Hair follicular keratinocyte (primary cell): ENCODE measurements at places on chromosomes 7 and 10. TPM values are rescaled to one million over a fixed set of nuclear protein-coding genes. Genes with fewer than 3 reads are reported as not detected.

FANK1 gene
- 2.1 and 3.3 TPM in 2 replicates for total RNA-seq

FKBP9 gene
- 153 and 238 TPM in 2 replicates for total RNA-seq

TMEM176B gene
- total RNA-seq, result not detected in 2 replicates

GPR146 gene
- not detected in 2 replicates for total RNA-seq

GNAT3 gene
- total RNA-seq, result not detected in 2 replicates

CALHM1 gene
- not detected in 2 replicates for total RNA-seq

SEM1 gene
- total RNA-seq, result 39.4 and 116 TPM in 2 replicates

PGAM2 gene
- total RNA-seq, result not detected in 2 replicates

FKBP6 gene
- not detected in 2 replicates for total RNA-seq

CARD11 gene
- total RNA-seq, result 0.95 and 2.1 TPM in 2 replicates

ERVW-1 gene
- total RNA-seq, result not detected in 2 replicates

EIF4EBP2 gene
- 12.5 and 12.8 TPM in 2 replicates for total RNA-seq

CPED1 gene
- total RNA-seq, result 0.08 and 0.23 TPM in 2 replicates

FGFBP3 gene
- total RNA-seq, result under 0.01 and 0.08 TPM in 2 replicates

ELN gene
- not detected in 2 replicates for total RNA-seq

NXPH1 gene
- total RNA-seq, result not detected in 2 replicates

TAF6 gene
- total RNA-seq, result 59.5 and 65.9 TPM in 2 replicates

LRRD1 gene
- total RNA-seq, result not detected in 2 replicates
